Stimulated activated CD8-positive, alpha-beta memory T cell treated with anti-CD3 and anti-CD28 coated beads, Interleukin-7, amount 100 ng/mL, for 4 hours (primary cell): ENCODE measurements at places on chromosomes 1 and 21.

DNA sequence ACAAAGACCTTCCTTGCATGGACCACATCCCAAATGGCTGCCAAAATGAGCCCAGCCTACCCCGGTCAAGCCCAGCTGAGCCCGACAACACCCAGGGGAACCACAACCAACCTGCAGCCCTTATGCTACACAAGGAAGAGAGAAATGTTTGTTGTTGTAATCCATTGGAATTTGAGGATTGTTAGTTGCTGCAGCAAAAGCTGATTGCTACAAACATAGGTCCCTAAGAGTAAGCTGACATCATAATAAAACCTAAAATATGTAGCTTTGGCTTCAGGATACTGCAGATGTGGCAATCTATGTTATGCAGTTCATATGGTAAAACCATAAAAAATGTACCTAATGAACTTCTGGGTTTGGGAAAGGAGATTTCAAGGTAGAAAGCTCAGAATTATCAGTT, 65.5 kb upstream of the DNAH14 start:
- DNase-seq = no peak

- no peak for DNase-seq
Observed at GRCh38 chr1:101344745-101345144, 107.9 kb downstream of the S1PR1 start.

DNA sequence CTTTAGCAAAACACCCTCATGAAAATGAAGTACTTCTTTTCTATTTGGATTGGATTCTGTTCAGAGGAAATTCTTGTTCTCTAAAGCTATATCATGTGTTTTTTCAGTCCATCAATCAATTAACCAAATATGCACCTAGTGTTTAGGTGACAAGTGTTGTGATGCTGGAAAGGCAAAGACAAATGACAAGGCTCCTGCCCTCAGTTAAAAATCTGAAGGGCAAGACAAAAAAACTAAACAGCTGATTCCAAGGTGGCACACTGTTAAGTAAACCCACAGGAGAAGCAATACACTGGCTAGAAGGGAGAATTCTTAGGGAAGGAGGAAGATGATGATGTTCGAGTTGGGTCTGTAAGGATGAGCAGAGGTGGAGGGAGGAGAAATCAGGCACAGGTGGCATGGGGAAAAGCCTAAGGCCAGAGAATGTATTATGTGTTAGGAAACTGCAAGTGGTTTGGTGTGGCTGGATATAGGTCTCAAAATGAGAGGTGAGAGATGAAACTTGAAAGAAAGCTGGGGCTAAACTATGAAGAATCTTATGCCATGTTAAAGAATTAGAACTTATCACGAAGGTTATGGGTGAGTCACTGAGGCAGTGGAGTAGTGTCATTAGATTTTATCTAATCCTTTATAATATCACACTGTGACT, 51.8 kb upstream of the GFI1 start:
- DNase-seq = no peak

DNA sequence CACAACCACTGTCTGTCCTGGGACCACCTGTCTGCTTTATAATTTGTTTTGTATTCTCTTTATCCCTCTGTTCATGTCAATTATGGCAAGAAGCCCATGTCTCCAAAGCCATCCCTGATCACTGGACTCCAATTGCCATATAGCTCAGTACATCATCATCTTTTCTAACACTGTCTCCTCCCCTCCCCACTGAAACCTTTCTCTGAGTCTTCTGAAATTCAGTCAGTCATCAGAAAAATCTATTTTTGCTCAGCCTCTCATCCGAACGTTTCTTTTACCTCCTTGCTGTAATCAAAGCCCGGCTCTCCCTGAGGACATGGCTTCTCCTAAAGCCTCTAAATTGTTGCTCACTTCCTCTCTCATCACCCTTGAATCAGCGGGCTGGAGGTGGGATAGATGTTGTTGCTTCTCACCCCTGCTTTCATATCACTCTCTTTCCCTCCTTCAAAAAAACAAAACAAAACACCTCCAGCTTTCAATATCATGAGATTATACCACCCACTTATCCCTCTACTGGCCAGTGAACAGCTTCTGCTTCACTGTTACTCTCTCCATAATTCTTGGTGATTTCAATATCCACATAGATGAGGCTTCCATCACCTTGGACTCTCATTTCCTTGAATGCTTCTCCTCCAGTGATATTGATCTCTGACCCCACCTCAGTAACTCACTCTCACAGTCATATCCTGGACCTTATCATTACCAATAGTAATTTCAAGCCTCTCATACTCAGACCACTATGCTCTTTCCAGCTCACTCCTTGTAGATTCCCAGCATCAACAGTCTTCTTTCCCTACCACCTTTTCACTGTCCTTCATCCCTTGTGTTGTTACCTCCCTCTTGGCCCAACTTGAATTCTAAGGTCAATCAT, 27.8 kb downstream of the RAB3B start:
- DNase-seq = no peak

- no peak for DNase-seq
Observed at GRCh38 chr1:156064615-156065014, 3.7 kb downstream of the RAB25 start.

GRCh38 chr1:21258331-21259134, 31.7 kb downstream of the ECE1 start:
- DNase-seq = no peak

DNA sequence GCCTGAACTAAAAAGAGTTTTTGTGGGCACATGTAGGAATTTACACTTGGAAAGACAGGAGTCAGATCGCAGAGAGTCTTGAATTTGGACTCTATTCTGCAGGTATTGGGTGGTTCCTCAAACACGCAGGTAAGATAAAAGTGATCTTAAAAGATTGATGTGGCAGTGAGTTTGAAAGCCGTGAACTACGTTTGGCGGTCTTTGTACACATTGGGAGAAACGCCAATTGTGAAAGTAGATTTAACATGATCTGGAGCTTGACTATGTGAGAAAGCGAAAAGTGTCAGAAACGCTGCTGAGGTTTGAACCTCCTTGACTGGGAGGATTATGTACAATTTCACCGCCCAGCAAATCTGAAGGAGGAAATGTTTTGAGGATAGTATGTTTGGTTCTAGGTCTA, 1.5 kb upstream of the PPP2R5A start:
- DNase-seq = no peak

DNA sequence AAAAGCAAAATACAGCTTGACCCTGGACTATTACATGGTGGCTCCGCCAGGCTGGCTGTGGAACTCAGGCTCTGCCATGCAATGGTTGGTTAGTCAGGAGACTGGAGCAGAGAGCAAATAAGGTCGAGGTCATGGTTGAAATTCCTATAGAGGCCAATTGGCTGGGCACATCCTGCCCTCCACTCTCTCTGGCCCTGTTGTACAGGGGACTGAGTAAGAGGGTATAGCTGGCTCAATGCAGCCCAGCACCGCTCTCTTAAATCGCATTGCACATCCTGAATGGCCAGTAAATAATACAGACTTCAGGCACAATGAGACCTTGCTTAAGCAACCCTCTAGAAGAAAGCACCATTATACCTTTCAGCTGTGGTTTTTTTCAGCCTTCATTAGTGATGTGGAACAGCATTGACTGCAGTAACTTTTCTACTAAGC, 59.3 kb upstream of the PPP2R5A start:
- DNase-seq = no peak

- DNase-seq = no peak
Observed at GRCh38 chr1:232036181-232036933, 409.8 kb downstream of the DISC1 start.

- no peak for DNase-seq
Observed at GRCh38 chr1:215878128-215878527, 311.0 kb downstream of the KCTD3 start.

- no peak for DNase-seq
Observed at GRCh38 chr1:201917362-201918033, 28.8 kb downstream of the SHISA4 start.
